Hematopoietic multipotent progenitor cell treated with erythropoietin and hydrocortisone succinate and interleukin-3 and kit ligand, for 4 days (in vitro differentiated cells): ENCODE measurements at places on chromosomes 3 and 15.

- DNase-seq = peak; percentile 15
Measured at GRCh38 chr3:133125171-133125570, 87.0 kb downstream of the TMEM108 start.

GRCh38 chr3:29481969-29482767 is 201.3 kb downstream of the RBMS3 start:
- DNase-seq = no peak

DNA sequence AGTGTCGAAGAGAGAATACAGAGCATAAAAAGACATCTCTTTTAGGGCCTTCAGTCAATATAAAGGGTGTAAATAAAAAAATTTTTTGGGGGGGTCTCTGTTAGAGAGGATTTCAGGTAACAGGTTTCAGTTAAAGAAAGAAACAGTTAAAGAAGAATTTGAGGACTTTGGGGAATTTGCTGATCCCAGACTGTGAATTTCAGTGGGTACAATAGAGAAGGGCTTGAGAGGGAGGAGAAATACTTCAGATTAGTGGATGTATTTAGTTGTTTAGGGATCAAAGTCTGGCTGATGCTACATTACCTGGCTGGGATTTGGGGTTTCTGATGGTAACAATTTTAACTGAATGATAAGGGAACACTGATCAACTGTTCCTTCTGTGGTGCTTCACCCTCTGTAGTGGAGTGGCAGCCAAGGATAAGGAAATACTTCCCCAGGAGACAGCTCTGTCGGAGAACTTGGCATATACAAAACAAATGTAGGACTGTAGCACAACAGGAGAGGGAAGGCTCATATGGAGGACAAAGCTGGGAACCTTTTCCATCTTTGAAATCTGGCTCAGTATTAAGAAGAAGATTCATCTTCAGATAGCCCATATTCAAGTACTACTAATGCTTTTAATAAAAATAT is 79.2 kb downstream of the MEF2A start:
- DNase-seq = no peak

DNA sequence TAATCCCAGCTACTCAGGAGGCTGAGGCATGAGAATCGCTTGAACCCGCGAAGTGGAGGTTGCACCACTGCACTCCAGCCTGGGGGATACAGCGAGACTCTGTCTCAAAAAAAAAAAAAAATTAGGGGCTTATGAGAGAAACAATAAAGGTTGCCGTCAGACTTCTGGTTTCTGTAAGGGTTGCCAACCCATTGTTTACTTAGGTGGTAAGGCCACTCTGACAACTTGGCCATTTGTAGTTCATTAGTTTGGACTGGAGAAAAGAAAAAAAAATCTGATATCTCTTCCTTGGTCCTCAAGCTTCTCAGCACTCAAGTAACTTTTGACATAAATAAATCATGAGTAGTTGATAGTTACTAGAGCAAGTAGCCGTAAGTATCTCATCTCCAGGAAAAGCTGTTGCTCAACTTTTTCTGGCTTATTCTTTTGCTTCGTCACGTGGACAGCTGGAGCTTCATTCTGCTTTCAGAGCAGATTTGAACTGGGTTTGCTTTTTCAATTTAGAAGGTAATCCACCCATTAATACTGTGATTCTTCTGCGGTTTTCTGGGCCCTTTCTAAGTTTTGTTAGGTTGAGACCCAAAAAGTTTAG is 9.4 kb downstream of the SNX1 start:
- DNase-seq = peak; percentile 66

- DNase-seq = no peak
Measured at GRCh38 chr3:54486317-54486716, 364.0 kb downstream of the CACNA2D3 start.

GRCh38 chr3:172918568-172919296 is 168.2 kb downstream of the ECT2 start:
- no peak for DNase-seq

DNA sequence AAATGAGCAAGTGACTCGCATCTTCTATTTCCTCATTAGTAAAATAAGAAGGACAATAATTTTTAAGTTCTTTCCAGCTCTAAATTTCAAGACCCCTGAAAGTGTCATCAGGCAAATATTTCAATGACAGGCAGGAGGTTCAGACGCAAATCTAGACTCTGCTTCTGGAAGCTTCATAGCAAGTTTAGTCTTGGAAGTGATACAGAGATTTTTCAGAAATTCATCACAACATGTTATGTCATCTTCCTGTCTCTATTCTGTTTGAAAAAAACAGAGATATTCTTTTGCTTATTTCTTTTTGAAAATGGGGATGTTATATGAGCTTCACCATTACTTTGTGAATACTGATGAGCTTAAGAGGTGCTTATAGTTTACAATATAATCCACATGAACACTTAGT is 74.0 kb downstream of the C3orf85 start:
- DNase-seq = no peak

DNA sequence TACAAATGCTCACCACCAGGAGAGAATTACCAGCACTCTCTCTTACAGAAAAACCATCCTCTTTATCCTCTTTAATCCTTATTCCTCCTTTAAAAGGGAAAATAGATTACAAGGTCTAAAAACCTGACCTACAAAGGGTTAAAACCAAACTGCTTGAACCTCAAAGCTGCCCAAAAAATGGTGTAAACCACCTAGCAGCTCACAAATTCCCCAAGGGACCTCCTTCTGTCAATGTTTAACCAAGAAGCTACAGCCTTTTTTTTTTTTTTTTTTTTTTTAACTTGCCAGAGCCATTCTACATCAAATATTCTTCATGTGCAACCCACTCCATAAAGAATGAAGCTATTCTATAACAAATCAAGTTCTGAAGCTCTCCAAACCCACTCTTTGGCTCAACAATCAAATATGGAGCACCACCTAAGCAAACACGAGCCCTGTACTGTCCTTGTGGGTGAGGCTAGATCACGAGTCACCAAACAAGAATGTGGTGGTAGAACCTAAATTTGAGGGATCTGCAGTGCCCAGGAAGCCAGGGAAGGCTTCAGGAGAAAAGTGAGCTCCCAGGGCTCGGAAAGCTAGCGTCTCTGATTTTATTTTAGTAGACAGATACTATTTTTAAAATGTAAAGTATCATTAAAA is 20.1 kb downstream of the OSBPL10 start:
- DNase-seq = no peak

- peak; percentile 18 for DNase-seq
Measured at GRCh38 chr15:78831229-78832207, 20.3 kb upstream of the ADAMTS7 start.

DNA sequence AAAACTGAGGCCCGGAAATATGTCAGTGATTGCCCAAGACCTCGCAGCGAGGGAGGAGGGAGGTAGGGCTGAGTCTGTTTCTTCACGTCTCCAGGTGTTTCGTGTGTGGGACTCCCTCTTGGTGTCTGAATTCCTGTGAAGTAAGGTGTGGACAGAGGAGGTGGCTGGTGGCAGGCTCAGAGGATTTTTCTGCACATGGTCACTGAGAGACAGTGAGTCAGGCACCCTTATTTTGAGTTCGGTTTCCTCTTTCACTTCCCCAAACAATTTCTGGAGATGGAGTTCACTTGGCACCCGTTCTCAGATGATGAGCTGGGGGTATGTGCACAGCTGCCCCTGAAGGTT is 46.3 kb upstream of the VPS8 start:
- DNase-seq = no peak

- DNase-seq = no peak
Measured at GRCh38 chr3:147038481-147038880, 367.9 kb downstream of the ZIC4 start.
